ENCODE measurements at places on chromosomes 6 and 20.

- DNase-seq: no peak
Observed at GRCh38 chr6:1766654-1767053, 156.9 kb downstream of the FOXC1 start.

GRCh38 chr20:13288357-13288756, 67.3 kb downstream of the ISM1 start:
- DNase-seq: no peak

DNA sequence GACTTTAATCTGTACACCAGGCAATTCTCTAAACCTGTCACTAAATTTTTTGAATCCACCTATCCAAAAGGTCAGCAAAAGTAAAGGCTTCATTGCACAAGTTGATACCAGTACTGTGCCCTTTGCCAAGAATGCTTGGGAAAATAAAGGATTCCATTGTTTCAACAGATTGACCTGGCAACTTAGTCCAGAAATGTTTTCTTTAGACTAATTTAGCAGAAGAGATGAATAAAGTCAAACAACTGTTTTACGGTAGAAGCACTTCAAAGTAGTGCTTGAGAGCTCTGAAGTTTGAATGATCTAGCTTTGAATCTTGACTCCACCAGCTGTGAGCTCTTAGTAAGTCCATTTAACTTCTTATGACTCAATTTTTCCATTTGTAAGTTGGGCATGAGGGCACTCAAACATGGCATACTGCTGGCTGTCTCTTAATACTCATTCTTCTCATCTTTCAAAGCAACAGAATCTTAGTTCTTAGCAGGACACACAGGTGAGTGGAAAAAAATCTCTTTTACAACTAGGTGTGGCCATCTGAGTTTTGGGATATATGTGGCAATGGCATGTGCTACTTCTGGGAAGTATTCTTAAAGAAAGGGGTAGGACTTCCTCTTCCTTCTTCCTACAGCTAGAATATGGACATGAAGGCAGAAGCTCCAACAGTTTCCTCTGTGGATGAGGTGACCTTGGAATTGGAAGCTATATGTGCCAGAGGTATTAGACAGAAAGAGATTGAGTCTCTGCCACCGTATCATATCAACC, 55.9 kb upstream of the LOC128125822 start:
- DNase-seq: no peak

GRCh38 chr6:168368936-168369335, 49.4 kb upstream of the DACT2 start:
- no peak for DNase-seq

- no peak for DNase-seq
Observed at GRCh38 chr6:151300267-151300991, 60.7 kb downstream of the AKAP12 start.

GRCh38 chr20:24503352-24503931, 34.0 kb downstream of the SYNDIG1 start:
- no peak for DNase-seq

DNA sequence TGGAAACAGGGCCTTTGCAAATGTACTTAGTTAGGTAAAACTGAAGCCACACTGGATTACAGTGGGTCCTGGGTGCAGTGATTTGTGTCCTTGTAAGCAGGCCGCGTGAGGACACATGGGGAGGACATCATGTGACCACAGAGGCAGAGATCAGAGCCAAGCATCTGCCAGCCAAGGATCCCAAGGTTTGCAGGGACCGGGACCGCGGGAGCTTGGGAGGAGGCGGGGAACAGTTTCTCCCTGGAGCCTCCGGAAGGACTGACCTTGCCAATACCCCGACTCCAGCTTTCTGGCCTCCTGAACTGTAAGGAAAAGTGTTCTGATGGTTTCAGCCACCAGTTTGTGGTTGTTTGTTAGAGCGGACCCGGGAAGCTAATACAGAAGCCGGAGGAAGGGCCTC, 500.9 kb downstream of the PREX1 start:
- no peak for DNase-seq

GRCh38 chr20:33076662-33077372, 2.6 kb upstream of the BPIFB4 start:
- DNase-seq: no peak

- no peak for DNase-seq
Observed at GRCh38 chr6:30157581-30157980, 3.4 kb downstream of the TRIM10 start.

GRCh38 chr6:67431076-67431475, 1204.0 kb upstream of the ADGRB3 start:
- no peak for DNase-seq

GRCh38 chr20:32446301-32447100, 88.4 kb downstream of the ASXL1 start:
- no peak for DNase-seq

DNA sequence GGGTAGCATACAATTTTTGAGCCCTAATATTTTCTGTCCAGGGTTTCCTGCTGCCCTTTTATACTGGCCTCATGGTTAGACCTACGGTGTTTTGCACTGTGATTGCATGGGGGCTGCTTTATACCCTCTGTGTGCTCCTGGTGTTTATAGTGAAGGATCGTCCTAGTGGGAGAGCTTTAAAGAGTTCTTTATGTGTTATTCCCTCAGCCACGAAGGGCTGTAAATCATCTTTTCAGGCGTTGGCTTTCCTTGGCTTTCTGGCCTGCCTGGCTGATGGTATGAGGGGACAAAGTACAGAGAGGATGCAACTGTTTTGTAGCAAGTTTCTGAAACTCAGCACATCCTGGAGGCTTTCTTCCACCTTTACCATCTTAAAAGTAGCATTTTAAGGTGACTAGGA, 464.3 kb downstream of the EPM2A start:
- no peak for DNase-seq

GRCh38 chr6:130018744-130019325, 454 bp downstream of the L3MBTL3 start:
- no peak for DNase-seq

DNA sequence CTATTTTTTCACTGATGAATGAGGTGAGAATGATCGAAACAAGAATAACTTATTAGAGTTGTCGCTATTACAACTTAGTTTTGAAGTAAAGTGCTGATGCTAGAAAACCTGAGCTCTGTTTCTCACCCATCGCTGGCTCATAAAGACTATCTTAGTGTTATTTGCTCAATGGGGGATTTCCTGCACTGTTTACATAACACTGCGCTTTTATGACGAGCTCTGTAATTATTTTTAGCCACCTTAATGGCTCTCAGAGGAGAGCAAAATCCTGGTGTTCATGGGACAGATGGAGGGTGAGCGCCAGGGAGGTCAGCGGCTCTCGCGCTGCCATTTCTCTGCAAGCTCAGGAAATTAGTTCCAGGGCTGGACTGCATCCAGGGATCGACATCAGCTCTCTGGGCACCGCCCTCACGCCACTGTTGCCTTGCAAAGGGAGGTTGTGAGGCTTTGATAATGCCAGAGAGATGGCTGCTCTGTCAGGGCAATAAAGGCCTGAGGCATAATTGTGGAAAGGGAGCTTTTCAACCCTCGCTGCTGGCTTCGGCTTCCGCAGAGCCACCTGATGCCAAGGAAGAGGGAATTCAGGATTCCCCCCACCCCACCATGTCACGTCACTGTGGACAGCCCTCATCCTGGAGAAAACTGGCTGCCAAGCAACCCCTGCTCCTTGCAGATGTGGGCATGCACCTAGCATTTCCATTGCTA, 72.0 kb downstream of the DACT2 start:
- no peak for DNase-seq

GRCh38 chr20:53579581-53580375, 13.9 kb downstream of the ZNF217 start:
- no peak for DNase-seq

- DNase-seq: no peak
Observed at GRCh38 chr6:143260857-143261256, 189.6 kb downstream of the ADAT2 start.

DNA sequence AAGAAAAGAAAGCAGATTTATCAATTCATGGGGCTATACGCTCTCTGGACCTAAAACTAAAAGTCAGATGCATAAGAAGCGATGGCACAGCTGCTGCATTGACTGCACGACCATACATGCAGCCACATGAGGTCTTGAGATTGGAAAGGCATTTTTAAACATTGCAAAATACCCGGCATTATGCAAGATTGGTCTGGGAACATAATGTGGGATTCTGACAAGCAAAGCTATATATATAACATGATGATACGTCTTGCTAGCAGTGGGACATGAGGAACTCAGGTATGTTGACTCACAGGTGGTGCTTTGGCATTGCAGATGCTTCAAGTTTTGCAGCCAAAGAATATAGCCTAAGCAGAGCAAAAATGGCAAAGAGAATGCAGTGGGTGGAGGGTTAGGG, 55.1 kb downstream of the SAMD3 start:
- DNase-seq: no peak

GRCh38 chr20:64254571-64255360, 782 bp upstream of the PCMTD2 start:
- DNase-seq: no peak

GRCh38 chr6:110554966-110555460, 78.6 kb upstream of the SLC22A16 start:
- no peak for DNase-seq

DNA sequence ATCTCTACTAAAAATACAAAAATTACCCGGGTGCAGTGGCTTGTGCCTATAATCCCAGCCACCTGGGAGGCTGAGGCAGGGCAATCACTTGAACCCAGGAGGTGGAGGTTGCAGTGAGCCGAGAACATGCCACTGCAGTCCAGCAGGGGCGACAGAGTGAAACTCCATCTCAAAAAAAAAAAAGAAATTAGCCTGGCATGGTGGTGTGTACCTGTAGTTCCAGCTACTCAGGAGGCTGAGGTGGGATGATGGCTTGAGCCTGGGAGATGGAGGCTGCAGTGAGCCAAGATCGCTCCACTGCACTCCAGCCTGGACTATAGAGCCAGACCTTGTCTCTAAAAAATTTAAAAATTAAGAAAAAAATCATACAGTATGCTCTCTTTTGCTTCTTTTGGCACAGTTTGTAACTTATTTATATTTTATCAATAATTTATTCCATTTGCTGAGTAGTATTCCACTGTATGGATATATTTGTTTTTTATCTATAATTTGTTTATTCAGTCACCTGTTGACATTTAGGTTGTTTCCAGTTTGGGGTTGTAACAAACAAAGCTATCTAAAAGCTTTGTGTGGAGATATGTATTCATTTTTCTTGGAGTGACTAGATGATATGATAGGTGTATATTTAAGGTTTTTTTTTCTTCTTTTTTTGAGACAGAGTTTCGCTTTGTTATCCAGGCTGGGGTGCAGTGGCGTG, 8.0 kb upstream of the MYBL2 start:
- no peak for DNase-seq

DNA sequence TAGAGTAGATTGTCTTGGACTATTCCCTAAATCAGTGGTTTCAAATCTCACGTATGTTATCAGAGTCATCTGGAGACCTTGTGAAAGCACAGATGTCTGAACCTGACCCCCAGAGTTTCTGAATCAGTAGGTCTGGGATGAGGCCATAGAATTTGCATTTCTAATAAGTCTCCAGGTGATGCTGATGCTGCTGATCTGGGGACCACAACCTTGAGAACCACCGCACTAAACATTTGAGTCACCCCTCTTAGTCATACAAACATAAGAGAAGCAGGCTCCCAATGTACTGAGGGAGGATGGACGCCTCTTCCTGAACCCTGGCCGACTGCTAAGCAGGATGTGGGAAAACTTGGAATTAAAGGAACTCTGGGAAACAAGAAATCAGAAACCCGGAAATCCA, 187.8 kb upstream of the PRDM1 start:
- DNase-seq: no peak

- peak; percentile 84 for DNase-seq
Observed at GRCh38 chr6:27791182-27791943, 120.8 kb downstream of the OR2B2 start.

DNA sequence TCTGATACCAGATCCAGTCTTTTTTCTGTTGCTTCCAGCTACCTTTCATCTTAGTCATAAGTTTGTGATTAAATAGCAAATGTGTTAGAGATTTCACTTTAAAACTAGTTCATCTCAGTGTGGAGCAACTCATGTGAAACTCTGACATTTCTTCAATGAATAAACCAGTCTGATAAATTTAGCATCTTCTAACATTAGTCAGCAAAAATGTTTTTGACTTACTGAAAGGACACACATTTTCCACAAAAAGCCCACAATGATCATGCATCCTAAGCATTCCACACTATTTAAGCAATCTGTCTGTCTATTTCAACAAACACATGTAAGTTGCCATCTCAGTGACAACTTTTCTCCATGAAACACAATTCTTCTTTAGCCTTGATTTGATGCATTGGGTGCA, 222.2 kb upstream of the SLC35B3 start:
- DNase-seq: no peak

DNA sequence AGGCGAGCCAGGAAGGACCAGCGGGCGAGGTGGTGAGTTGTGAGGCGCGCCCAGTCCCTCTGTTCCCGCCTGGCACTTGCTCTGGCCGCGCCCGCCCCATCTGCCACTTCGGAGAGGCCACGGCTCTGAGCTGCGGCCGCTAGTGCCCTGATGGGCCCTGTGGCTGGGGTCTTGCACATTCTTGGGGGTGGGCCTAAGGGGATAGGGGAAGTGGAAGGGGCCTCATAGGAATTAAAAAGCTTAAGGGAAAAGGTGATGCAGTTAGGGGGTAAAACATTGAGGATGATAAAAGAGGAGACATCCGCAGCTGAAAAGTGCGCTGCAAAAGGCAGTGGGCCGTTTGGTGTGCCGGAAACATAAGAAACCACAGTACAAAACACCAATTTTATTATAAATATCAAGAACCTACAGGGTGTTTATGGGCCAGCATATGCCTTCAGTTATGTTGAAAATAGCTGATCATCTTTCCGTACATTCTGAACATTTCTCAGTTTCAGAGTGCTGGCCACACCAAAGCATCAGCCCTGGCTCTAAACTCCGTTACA, 1.1 kb upstream of the PSMB8 start:
- no peak for DNase-seq

DNA sequence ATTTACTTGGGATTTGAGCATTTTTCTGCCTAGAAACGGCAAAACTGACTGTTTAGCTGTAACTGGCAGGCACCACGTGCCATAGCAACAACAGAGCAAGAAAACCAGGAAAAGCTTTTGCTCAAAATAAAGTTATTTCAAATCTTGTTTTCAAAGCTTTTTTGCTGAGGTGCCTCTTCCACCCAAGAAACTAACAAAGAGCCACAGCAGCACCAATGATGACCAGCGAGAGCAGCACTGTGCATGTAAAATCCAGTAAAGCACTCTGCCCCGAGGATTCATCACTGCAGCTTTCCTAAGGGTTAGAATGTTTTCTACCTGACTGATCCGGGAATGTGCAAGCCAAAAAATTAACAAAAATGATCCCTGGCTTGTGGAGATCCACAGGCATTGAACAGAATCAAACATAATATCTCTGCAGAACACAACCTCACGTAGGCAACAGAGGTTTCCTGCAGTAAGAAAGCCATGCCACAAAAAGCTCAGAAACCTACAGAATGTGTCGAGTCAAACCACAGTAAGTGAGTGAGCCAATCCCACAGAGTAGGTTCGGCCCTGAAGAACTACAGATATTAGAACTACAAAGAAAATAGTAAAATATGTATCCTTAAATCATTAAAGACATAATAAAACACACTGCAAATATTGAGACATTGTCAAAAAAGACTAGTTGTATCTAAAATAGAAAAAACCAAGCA, 7.4 kb upstream of the ULBP3 start:
- DNase-seq: no peak

GRCh38 chr20:32344835-32345506, 13.2 kb upstream of the ASXL1 start:
- no peak for DNase-seq

- no peak for DNase-seq
Observed at GRCh38 chr6:112283621-112284020, 29.3 kb upstream of the LAMA4 start.
